ENCODE measurements at places on chromosomes 16 and 17. TPM values are rescaled to one million over a fixed set of nuclear protein-coding genes. Genes with fewer than 3 reads are reported as not detected.

Gene TP53TG3B
- total RNA-seq, result not detected

Gene TOX3
- total RNA-seq, result 2.1 TPM

DNA sequence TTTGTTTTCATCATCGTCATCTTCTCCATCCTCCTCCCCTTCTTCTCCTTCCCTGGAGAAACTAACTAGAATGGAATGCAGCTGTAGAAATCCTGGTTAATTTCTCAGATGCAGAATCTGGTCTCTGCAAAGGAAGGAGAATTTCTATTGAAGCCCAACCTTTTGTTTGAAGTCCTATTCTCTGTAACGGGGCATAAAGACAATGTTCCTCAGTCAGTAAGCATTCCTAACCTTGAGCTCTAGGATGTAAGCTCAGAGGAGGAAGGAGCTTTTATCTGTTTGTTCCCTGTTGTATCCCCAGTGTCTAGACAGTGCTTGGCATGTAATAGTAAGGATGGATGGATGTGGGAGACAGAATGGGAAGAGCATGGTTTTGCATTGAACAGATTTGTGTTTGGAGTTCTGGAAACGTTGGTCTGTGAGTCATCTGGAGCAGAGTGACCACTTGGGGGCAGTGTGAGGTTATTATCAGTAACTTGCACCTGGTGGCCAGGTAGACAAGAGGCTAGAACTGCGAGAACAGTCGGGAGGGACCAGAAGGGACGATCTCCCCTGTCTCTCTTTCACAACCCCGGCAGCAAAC, 363.7 kb downstream of the SNX29 start:
- H3K4me1 ChIP-seq, result no peaks in the 10 kb centered on the region
- no peak overlapping the region for H3K27ac ChIP-seq
- H3K36me3 ChIP-seq, result no peaks in the 10 kb centered on the region

DNA sequence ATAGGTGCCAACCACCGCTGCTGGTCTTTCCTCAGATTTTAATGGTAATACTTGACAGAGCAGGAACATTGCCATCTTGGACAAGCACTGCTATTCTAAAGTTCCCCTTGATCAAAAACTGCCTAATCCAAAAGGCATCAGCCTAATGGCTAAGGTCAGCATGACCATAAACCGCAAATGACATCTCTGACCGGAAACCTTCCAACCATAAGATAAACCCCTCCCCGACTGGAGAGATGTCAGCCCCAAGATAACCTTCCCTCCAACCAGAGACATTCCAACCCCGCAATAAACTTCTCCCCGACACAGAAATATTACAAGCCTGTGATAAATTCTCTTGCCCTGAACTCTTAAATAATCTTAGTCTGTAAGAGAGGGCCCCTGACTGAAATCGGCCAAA, 7.4 kb upstream of the DHX40 start:
- H3K27me3 ChIP-seq, result no peaks in the 10 kb centered on the region
- no peaks in the 10 kb centered on the region for H3K4me1 ChIP-seq
- H3K36me3 ChIP-seq, result no peaks in the 10 kb centered on the region
- H3K4me3 ChIP-seq, result no peak overlapping the region
- no peak overlapping the region for H3K27ac ChIP-seq

DNA sequence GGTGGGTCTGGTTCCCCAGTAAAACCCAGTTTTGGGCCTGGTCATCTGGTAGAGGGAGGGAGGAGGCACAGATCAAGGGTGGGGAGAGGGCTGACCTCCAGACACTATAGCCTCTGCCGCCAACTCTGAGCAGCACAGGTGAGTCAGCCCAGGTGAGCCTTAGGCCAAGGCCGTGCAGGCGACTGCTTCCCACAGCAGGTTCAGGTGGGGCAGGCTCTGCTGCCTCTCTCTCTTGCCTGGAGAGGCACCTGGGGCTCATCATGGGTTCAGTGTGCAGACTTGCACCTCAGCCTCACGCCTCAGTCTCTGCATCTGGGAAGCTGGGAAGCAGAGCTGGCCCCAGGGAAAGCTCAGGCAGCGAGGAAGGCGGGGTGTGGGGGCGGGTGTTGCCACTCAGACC, 37.8 kb upstream of the IL34 start:
- H3K4me3 ChIP-seq, result no peak overlapping the region
- H3K4me1 ChIP-seq, result no peaks in the 10 kb centered on the region
- no peaks in the 10 kb centered on the region for H3K36me3 ChIP-seq
- DNase-seq, result no peak
- H3K27ac ChIP-seq, result no peak overlapping the region

DNA sequence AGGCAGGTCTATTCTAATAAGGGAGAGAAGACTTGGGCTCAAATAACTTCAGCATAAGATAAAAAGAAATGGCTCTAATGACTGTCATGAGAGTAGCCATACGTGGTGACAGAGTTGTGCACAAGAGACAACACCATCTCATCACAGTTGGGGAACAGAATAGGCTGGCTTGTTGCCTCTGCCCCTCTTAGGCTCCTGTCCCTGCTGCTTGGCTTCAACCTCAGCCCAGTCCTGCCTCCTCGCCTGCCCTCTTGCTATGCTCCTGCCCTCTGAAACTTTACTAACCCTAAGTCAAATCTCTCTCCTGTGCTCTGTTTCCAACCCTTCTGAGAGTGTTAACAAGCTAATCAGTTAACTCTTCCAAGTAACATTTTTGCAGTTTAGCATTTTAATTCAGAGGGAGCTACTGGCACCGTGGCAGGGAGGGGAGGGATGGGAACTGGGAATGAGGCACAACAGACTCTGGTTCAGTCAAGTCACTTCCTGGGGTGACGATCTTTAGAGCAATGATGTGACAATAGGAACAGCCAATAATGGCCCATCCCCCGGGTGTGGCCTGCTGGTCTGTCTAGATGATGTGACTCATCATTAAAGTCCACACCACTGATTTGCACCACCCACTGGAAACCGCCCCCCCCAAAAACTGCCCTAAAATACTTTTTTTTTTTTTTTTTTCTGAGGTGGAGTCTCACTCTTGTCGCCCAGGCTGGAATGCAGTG, 35.5 kb downstream of the DNAH17 start:
- no peak overlapping the region for H3K27ac ChIP-seq
- no peaks in the 10 kb centered on the region for H3K27me3 ChIP-seq
- no peaks in the 10 kb centered on the region for H3K4me1 ChIP-seq
- H3K4me3 ChIP-seq, result no peak overlapping the region
- DNase-seq, result no peak

Gene KRT16
- total RNA-seq, result not detected

DNA sequence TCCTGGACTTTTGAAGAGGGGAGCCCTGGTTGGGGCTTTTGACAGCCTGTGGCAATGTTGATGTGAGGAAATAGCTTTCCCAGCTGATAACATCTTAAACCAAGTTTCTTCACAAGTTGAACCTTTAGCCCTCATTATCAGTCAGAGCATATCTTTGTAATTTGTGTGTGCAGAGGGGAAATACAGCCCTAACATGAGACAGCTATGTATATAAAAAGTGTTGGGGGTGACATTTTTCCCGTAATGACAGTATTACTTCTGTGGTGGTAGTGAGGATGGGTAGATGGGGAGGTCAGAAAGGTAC, 221.1 kb downstream of the FTO start:
- peaks cover 2% of the 10 kb centered on the region for H3K4me1 ChIP-seq
- no peak overlapping the region for H3K27ac ChIP-seq
- no peak for DNase-seq
- H3K27me3 ChIP-seq, result no peaks in the 10 kb centered on the region

- H3K4me1 ChIP-seq, result peaks cover 5% of the 10 kb centered on the region
- DNase-seq, result no peak
- no peak overlapping the region for H3K27ac ChIP-seq
- peak overlapping the region; percentile 64 for H3K4me3 ChIP-seq
Measured at GRCh38 chr17:81508639-81509206, 3.9 kb downstream of the ACTG1 start.
